ENCODE measurements at places on chromosomes 2 and 18.

DNA sequence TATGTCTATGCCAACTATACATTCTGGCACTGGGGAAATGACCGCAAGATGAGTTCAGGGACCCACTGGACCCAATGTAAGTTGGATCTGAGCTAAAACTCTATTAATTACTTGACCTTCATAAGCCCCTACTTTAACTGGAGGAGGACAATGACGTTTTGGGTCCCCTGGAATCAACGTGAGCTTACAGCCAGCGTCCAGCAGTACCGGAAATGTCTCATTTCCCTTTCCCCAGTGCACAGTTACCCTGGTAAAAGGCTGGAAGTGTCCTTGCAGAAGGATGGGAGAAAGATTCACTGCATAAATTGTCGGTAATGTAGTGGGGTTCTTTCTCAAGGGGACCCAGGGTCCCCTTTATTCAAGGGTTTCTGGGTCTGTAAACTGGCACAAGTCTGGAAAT lies 1297.6 kb upstream of the ACVR2A start:
- DNase-seq: no peak

- no peak for DNase-seq
Measured at GRCh38 chr2:102129951-102130646, 12.4 kb upstream of the IL1R1 start.

DNA sequence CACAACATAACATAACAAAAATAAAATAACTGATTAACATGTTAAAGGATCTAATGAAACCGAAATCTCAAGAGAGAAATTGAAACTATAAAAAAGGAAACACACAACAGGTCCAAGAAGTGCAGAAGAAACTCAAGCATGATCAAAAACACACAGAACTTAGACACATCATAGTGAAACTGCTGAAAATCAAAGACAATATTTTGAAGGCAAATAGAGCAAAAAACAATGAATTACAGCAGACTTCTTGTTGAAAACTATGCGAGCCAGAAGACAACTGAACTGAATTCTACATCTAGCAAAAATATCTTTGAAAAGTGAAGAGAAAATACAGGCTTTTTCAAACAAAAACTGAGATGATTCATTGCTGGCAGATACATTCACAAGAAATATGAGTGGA lies 61.3 kb downstream of the UGP2 start:
- DNase-seq: no peak

DNA sequence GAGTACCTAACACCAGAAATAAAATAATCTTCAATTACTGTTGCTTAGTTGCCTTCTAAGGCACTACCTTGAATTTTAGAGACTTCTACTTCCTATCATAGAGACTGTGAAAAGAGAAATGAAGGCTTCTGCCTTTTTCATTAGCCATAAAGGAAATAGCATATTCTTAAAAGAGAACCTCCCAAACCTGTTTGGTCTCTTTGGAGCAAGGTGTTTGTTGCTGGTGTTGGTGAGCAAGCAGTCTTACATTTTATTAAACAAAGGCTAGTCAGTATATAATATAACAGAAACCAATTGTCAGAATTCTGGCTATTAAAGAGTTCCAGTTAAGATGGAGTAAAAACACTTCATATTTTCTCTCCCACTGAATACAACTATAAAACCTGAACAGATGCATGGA lies 116.4 kb downstream of the TAF4B start:
- DNase-seq: no peak

DNA sequence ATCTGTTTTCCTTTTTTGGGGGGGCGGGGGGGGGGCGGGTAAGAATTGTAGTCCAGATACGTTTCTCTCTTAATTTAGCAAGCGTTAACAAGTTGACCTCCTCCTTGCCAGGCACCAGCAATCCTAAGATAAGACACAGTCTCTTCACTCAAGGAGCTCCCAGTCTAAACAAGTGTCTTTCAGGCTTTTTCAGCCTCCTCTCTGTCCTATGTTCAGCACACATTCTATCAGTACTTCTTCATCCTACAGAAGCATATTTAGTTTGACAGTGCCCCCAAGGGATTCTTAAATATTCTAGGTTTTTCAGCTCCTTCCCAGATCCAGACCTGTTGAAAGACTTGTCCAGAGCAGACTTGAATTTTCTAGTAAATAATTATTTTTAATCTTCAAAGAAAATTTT lies 2.7 kb downstream of the PPP1CB start:
- no peak for DNase-seq

GRCh38 chr2:104444889-104445288 lies 409.0 kb upstream of the POU3F3 start:
- no peak for DNase-seq

DNA sequence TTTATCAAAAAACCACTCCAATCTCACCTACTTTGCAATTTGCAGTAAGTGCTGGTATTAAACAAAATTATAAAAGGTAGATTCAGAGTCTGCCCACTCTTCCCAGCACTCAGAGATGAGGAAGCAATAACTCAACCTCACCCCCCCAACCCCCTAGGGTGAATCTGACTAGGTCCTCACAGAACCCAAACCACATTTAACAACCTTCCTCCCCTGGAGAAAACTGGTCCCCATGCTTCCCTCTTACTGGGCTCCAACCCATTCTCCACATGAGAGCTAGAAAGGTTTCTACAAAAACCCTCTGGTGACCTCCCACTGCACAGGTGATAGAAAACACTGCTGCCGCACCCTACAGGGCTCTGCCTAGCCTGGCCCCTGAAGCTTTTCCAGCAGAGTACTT lies 40.5 kb upstream of the BMP10 start:
- no peak for DNase-seq

DNA sequence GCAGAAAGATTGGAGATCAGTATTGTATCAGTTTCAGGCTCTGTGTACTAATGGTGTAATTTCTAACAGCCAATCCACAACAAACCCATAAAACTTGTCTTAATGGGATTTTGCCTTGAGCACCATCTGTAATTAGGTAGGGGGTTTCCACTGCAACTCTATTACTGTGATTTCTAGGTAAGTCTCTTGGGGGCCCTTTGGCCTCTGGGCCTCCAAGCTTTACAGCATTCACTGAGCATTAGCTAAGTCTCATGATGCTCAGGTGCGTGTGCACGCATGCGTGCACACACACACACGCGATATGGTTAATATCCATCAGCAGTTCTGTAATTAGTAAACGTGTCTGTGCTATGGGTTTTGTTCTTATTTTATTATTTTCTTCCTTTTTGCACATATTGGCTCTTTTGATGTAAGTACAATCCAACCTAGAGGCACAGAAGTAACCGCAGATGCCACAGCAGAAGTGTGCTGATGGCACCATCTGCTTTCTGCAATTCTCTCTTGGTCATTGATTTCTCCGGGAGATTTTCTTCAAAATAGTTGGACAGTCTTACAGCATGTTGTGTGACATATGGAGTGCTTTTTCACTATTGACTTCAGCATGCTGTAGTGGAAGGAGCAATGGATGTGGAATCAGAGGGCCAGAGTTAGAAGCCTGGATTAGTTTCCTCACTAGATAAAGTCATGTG lies 592.0 kb downstream of the LRRTM4 start:
- no peak for DNase-seq

GRCh38 chr2:237503201-237503600 lies 16.1 kb downstream of the MLPH start:
- no peak for DNase-seq

- no peak for DNase-seq
Measured at GRCh38 chr2:40394031-40394430, 57.9 kb downstream of the SLC8A1 start.

DNA sequence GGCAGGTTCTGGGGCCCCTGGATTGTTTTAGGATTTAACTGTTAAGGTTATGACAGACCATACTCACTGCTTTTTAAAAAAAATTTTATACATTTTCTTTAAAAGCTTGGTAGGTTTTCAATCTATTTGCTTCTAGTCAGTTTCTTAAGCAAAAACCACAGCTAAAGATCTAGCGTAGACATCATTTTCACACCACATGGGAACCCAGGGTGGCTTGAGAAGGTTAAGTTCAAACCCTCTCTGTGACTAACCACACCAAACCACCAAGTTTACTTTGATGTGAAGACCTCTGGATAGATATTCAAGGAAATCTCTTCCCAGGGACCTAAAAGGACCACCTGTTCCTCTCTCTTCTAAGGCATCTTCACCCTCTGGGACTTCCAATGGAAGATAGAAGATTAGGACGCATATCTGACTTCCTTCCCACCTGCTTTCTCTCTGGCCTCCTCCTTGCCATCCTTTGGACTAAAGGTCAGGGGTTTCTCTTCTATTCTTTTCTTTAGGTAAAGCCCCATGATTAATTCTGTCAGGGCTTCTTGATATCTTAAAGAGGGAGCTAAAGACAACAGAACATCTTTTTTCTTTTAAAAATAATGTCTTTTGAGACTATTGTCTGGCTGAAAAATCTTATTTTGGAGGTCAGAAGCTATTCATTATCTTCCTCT lies 32.3 kb downstream of the FOSL2 start:
- DNase-seq: no peak

DNA sequence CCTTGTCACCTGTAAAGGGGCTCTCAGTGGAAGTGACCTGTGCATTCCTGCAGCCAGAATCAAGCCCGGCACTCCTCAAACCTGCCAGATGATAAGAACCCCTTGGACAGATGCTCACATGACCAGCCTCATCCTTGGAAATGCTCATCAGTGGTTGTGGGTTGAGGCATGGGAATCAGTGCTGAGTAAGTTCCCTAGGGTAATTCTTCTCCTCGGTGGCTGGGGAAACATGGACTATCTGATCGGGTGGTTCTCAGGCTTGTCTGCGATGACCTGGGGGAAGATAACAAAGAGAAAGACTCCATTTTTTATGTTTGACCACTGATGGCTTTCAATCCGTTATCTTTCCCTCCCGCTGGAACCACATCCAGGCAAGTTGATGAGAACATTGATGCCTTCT lies 84.0 kb downstream of the SPP2 start:
- DNase-seq: no peak

GRCh38 chr2:237875256-237876060 lies 16.0 kb downstream of the RAMP1 start:
- DNase-seq: no peak

Data from substantia nigra (tissue), 51 donors.